ENCODE measurements at places on chromosomes 16 and 17.

DNA sequence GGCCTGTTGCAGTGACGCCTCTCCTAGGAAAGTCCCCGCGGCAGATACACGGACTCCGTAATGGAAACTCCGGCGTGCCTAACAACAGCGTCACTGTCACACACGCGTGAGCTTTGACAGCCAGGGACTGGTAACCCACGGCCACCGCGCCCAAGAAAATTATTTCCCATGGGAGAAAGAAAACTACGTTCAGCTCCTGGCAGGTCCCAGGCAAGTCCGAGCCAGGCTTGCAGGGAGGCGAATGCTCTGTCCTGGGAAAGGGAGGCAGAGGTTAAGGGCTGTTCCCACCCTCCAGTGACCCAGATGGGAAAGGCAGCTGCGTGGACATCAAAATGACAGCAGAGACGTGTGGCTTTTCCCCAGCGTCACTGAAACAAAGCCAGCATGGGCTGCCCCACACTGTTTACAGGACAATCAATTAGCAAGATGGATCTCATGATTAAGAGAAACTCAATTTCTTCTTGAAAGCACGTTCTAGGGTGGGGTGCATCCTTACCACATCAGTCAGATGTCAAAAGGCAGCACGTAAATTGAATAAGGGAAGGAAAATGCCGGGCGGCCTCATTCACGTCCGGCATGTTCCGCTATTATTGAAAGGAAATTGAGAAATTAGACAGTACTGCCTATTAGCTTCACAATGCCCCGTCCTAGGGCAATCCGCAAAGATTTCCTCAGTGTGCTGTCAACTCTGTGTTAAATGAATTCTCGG, 82.5 kb downstream of the NXN start:
- no peak for DNase-seq

- DNase-seq: no peak
Measured at GRCh38 chr16:87764600-87765472, 950 bp downstream of the KLHDC4 start.

DNA sequence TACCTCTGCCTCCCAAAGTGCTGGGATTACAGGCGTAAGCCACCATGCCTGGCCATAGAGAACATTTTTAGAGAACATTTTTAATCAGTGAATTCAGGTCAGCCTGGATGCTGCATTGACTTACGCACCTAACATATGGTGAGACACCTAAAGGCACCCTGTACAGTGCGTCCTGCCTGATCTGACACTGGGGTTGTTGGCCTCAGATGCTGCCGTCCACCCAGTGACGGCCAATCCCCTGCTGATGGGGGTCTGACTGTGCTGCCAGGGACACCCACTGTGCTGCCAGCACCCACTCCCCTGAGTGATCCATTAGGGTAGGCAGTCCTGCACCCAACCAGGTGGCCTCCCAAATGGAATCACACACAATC, 38.5 kb downstream of the WNT3 start:
- no peak for DNase-seq

DNA sequence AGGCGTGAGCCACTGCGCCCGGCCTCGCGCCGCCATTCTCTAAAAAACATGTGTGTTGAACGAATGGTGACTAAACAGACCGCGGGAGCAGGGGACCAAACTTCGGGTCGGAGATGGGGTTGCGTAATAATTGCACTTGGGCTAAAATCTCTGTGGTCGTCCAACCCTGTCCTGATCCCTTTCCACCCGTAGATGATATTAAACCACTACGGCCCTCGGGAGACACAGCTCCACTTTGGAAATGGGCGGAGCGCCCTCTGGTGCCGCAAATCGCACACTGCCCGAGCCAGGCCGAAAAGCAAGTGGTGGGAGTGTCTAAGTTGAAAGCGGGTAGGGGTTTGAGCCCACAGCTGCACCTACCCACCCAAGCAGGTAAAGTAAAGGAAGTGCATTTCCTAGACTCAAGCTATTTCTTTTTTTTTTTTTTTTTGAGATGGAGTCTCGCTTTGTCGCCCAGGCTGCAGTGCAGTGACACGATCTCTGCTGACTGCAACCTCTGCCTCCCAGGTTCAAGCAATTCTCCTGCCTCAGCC, 17.0 kb downstream of the CAVIN1 start:
- peak; percentile 87 for DNase-seq

- DNase-seq: no peak
Measured at GRCh38 chr16:65697521-65697920, 575.7 kb upstream of the CDH11 start.

DNA sequence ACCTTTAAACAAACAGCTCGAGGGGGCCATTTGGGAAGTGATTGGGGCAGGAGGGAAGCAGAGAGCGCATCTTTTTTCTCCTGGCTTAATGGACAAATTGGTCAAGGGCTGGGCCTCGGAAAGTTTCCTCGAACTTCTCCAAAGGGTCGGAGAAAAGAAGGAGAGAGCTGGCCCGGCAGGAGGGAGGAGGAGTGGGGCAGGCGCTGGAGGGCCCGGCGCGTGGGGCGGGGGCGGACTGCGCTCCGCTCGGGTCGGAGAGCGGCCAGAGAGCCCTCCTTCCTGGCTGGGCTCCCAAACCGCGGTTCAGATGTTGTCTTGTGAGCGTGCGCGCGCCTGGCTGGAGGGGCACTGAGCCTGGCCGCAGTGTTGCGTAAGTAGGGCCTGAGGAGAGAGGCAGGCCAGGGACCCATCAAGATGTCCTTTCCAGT, 1.2 kb downstream of the MMP2 start:
- DNase-seq: no peak

DNA sequence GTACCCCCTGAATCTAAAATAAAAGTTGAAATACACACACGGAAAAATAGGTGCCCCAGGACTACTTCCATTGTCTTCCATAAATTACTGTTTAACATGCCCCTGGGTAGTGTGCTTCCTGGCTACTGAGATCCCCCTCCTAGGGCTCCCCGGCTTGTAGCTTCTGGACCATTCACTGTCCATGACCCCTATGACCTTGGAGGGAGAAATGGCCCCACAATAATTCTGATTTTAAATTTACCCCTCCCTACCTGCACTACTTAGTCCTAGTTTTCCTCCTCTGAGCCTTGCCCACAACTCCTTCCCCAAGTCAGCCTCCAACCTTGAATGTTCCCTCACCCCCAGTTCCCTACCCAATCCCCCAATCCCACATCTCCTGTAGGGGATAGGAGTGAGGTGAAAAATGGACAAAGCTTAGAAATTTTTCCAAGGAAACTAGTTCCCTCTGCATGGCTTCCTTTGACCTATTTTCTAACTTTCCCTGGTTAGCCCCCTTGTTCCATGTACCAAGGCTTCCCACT, 9.5 kb upstream of the MSL1 start:
- DNase-seq: no peak

GRCh38 chr17:64457156-64457555, 8.2 kb downstream of the MILR1 start:
- no peak for DNase-seq

DNA sequence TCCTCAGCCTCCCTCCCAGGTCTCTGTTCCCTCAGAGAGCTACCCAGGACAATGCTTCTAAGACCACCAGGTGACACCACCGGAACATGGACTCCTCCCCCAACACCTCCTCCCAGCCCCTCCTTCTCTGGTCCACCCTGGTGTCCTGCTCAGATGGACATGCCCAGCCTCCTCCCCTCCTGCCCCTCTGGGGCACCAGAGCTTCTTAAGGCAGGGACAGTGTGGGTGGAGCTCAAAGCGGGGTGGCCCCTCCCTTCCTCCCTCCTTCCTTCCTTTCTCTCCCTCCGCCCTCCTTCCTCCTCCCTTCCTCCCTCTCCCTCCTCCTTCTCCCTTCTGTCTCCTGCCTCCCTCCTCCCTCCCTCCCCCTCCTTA, 22.7 kb downstream of the TRPV3 start:
- peak; percentile 65 for DNase-seq

- DNase-seq: no peak
Measured at GRCh38 chr17:156094-156621, 18.8 kb downstream of the SCGB1C2 start.

DNA sequence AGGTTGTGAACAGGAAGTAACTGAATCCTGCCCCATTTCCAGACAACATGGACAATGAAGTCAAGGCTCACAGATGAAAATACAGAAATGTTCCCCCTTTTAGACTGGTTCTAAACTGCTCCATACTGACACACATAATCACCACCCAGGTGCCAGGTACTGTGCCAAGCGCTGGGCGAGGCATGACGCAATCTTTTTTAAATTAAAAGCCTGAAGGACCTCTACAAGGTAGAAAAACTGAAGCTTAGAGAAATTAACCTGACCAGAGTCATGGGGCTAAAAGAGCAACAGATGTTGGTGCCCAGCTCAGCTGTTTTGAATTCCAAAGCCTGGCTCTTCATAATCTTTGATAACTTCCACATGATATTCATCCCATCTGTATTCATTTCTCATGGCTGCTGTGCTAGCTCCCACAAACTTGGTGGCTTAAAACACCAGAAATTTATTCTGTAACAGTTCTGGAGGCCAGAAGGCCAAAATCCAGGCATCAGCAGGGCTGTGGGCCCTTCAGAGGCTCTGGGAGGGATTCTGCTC, 4.9 kb upstream of the RAB11FIP4 start:
- DNase-seq: no peak

- peak; percentile 13 for DNase-seq
Measured at GRCh38 chr17:58969156-58969555, 137.5 kb downstream of the TRIM37 start.

DNA sequence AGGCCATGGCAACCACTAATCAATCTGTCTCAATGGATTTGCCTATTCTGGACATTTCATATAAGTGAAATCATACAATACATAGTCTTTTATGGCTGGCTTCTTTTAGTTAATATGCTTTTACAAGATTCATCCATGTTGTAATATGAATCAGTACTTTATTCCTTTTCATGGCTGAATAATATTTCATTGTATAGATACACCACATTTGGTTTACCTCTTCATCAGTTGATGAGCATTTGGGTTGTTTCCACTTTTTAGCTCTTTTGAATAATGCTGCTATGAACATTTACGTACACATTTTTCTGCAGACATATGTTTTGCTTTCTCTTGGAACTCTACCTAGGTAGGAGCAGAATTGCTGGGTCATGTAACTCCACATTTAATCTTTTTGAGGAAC, 2.8 kb upstream of the ZNRF1 start:
- no peak for DNase-seq

DNA sequence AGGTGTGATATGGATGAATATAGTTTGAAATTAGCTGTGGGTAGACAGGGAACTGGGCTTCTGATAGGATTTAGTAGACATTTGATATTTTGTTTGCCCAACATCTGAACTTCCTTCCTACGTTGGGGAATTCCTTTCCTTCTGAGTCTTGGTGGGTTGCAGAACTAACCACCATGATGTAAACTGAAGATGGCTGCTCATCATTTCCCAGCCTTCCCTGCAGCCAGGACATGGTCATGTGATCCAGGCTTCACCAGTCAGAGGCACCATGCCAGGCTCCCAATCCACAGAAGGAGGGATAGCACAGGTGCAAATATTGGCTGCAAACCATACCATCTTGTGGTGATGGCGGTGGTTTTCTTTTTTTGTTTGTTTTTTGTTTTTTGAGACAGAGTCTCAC, 57.4 kb downstream of the EMP2 start:
- DNase-seq: no peak

DNA sequence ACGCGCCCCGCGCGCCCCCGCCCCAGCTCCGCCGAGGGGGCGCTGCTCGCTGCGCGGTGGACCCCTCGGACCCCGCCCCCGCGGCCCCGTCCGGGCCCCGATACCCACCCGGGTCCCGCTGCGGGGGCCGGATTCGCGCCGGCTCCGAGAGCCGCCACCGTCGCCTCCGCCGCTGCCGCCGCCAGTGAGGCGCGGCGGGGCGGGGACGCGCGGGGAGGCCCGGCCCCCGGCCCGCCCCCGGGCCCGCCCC, at the start of gene TBC1D16:
TSS of gene TBC1D16 (minus strand) at position 186 of the 250 bp plus-strand sequence. CDS start 22,325 bp downstream, outside the sequence.
- DNase-seq: peak; percentile 95

GRCh38 chr17:72354071-72354470, 233.3 kb downstream of the SOX9 start:
- no peak for DNase-seq

- no peak for DNase-seq
Measured at GRCh38 chr16:49018259-49018931, 263.2 kb downstream of the CBLN1 start.

DNA sequence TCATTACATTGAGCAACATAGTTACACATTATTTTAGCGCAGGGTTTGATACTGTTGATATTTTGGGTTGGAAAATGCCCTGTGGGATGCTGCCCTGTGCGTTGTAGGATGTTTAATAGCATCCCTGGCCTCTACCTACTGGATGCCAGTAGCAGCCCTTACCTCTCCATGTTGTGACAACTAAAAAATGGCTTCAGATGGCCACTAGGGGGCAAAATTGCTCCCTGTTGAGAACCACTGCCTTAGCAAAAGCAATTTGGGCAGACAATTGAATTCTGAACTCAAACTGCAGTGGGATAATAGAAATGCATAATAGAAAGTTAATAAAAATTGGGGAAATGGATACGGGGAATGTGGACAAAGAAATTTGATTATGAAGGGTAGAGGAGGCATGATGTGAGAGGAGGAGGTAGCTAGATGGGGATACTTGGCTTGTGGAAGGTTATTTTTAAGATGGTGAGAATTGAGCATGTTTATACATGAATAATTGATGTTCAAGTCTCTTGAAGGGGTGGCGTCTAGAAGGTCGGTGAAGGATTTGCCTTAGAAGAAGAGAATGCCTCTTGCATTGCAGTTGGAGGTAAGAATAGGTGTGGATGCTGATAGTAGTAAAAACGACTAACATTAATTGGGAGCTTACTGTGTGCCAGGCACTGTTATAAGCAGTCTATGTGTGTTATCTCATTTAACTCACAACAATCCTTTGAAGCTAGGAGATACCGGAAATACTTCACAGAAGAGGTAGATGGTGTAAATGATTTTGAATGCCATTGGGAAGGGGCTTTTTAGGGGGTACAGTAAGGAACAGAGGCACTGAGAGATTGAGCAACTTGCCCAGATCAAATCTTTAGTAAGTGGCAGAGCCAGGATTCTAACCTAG, 19.0 kb downstream of the HEATR9 start:
- DNase-seq: peak; percentile 45

DNA sequence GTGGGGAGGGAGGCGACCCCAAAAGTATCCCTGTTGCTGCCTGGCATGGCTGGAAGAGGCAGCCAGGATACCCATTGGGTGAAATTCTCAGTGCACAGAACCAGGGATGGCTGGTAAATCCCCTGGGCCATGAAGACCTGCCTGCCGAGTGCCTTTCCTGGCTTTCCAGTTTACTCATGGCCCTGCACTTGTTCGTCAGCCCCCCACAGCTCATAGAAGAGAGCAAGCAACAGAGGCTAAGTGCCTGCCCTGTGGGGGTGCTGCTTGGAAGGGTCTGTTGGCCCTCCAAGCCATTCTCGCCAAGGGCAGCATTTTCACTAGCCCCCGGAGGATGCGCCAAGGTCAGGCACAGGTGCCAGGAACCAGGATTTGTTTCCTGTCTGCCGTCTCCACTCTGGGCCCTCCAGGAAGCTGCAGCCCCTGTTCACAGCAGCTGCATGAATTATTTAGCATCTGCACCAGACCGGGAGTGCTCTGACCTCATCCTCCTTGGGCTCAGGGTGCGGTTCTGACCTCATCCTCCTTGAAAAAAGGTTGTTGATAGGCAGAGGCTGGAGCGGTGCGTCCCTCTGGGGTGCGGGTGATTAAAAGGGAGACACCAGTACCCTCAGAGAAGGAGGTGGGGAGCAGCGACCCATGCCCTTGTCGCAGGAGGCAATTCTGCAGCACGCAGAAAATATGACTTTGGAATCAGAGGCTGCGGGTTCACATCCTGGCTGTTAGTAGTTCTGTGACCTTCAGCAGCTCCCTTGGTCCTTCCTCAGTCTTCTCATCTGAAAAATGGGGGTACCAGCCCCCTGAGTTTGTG, 14.2 kb upstream of the CD300A start:
- no peak for DNase-seq

- DNase-seq: no peak
Measured at GRCh38 chr17:33016920-33017319, 25.3 kb downstream of the SPACA3 start.

GRCh38 chr17:39156491-39156890, 5.1 kb upstream of the PLXDC1 start:
- no peak for DNase-seq

All from GM20000 (cell line).